T-helper 1 cell (primary cell): ENCODE measurements at places on chromosomes 16 and 17.

DNA sequence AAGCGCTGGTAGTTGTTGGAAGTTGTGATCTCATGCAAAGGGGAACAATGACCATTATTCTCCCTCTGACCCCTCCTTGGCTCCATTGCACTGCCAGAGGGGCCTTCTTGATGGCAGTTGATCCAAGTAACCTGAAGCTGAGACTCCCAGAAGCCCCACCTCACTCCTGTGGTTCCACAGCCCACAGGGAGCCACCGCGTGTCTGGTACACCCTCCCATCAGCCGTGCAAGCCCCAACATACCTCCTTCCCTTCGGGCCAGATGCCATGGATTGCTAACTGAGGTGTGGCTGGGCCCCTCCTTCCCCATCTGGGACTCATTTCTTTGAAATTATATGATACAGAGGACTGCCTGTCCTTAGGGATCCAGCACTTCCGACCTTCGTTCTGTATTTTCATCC lies 17.8 kb downstream of the SAP30BP start:
- DNase-seq = no peak

DNA sequence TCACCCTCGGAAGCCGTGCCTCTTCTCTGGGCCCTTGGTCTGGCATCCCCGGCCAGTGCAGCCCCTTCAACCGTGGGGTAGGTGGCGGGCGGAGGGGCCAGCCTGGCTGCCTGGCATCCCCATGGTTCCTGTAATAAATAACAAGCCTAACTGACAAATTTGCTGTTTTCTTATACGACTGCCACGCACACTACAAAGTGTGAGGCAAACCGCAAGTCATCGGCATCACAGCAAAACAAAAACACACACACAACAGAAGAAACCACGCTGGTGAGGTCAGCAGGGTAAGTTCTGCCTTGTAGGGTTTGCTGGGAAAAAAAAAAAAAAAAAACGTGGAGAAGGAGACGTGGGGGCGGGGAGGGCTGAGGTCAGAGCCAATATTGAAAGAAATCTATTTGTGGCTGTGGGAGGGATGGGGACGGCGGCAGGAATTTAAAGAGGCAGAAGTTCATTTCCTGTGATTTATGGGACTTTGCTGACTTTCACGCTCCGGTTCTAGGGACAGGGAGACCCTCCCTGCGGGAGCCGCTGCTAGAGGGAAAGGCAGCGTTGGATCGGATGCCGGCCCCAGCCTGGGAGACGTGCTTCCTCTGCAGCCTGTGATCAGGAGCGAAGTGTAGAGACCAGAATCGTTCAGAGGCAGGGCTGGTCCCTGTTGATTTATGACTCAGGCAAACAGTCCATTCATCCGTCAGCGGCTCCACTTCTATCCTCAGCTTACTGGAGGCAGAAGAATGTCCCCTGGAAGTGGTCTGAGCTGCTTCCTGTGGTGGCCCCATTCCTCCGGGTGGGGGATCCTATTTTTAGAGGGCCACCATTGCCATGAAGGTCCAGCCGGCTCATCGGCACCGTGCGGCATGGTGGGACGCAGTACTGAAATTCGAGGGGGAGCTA lies 162.8 kb downstream of the FOXL1 start:
- no peak for DNase-seq

DNA sequence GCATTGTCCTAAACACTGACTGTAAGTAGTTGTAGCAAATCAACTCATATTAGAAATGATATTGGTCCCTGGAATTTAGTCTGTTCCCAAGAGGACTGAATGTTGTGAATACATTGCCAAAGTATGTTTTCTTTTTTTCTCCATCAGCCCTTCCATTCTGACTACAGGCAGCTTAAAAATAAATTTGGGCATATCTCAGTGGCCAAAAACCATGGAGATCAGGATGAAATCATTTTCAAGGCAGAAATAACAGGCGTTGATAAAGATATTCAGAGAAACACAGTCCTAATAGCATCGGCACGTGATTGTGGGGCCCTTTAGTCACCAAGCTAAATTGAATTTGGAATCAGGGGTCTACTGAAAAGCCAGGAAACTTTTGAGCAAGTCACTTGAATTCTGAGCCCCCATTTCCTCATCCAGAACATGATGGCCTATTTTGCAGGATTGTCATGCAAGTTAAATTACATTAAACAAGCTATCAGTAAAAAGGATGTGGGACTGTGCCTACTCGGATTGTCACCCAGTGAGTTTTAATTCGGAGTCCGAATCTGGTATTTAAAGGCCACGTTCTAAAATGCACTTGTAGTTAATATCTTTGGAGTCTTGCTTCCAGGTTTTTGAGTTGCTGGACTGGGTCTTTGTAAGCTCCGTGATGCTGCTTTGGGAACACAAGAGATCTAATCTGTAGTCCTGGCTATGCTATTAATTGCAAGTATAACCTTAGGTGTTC lies 17.1 kb downstream of the HLF start:
- DNase-seq = no peak

DNA sequence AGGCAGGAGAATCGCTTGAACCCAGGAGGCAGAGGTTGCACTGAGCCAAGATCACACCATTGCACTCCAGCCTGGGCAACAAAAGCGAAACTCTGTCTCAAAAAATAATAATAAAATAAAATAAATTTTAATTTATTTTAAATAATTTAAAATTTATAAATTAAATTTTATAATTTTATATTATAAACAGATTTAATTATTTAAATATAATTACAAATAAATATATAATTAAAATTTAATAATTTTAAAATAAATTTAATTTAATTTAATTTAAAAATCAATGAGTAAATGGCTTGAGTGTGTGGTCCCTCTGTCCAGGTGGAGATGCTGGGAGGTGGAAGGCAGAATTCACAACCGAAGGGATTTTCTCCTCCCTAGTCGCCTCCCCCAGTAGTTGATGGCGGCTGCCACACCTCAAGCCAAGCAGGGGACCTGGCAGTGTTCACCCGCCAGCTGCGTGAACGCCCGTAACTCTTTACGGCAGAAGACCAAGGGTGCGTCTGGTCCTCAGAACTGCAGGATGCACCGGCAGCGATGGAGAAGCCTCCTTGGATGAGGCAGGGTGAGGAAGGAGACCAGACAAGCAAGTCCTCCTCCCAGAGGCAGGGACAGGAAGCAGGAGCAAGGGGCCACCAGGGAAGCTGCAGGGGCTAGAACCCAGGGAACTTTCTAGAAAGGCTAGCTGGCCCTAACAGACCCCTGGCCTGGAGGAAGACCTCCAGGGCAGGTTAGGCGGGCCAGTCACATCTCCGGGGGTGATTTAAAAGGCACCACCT lies 22.9 kb upstream of the KRT17 start:
- no peak for DNase-seq

GRCh38 chr17:48553190-48553547 lies 8.3 kb upstream of the HOXB2 start:
- no peak for DNase-seq

GRCh38 chr17:68870976-68871375 lies 84.2 kb downstream of the ABCA8 start:
- DNase-seq = no peak

GRCh38 chr17:55351226-55351625 lies 70.4 kb downstream of the MMD start:
- no peak for DNase-seq

GRCh38 chr17:49260011-49260816 lies 29.6 kb upstream of the PHOSPHO1 start:
- peak; percentile 26 for DNase-seq

DNA sequence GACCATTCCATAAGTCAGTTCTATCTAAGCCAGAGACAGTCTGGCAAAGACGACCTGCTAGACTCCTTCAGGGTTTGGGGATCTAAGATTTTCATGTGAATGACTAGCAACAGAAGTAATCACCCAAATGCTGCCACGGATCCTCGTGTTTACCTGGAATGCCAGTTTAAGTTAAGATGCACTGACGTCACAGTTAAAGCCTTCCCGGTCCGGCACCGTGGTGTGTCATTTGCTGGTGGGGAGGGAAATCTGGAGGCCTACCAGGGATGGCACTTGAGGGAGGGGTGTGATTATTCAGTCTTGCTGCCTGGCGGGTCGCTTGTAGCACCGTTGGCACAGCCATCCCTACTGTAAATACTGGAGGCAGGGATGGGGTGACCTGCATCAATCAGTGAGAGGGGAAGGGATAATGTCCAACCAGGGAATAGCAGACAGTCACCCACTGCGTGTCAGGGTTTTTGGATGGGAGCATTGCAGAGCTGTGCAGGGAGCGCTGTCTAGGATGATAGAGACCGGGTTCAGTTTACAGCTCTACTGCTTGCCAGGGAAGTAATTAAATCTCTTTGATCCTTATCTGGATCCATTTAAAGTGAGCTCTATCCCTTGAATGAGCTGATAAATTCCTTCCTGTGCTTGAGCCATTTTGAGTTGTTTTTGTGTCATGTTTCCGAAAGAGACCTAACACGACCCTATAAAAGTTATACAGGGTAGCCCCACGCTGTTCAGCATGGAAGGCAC lies 764.7 kb upstream of the EEF2KMT start:
- no peak for DNase-seq

DNA sequence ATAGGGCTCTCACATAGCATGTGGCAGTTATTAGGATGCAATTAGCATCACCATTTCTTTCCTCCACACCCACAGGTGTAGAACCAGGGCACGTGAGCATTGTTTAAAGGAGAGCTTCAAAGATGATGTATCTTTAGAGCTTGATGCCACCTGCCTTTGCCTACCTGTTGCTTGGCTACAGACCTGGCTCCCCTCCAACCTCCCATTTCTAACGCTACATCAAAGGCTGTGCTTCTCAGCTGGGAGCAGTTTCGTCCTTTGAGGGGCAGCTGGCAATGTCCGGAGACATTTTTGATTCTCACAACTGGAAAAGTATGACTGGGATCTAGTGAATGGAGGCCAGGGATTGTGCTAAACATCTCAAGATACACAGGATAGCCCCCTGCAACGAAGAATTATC lies 78.5 kb upstream of the CLEC3A start:
- no peak for DNase-seq

- DNase-seq = peak; percentile 80
These were observed 617 bp downstream of the PAFAH1B1 start for GRCh38 chr17:2593821-2594721.

- no peak for DNase-seq
These were observed 3.5 kb downstream of the SEC14L1 start for GRCh38 chr17:77144227-77144626.

DNA sequence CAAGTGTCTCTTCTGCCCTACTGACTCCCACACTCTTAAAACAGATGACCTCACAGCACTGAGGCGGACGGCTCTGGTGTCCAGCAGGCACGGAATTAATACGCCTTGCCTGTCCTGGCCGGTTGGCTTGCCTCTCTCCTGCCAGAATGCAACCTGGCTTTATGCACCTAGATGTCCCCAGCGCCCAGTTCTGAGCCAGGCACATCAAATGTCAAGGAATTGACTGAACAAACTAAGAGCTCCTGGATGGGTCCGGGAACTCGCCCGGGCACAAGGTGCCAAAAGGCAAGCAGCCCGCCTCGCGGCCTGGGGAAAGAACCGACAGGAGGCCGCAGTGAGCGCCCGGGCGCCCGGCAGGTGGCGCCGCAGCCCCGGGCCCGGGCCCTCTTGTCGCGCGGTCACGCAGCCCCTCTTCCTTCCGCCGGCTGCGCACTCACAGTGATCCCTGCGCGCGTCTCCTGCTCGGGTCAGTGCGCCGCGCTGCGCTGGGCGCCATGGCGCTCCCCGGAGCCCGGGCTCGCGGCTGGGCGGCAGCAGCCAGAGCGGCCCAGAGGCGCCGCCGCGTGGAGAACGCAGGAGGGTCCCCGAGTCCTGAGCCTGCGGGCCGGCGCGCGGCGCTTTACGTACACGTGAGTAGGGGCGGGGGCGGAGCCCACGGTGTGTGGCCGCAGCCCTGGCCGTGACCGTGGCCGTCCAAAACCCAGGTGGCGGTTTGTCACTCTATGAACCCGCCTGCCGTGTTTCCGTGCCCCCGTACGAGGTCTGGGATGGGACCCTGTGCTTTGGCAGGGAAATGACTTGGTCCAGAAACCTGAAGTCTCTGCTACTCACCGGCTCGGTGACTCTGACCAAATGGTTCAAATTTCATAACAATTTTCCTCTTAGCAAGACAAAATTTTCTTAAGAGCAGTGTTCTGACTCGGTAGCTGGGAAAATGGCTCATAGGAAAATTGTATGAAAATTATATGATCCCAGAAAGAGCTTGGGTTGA lies at the start of gene RSAD1:
RSAD1 (plus strand) TSS at position 470 of the 991 bp plus-strand sequence; CDS start at position 495, 25 bp downstream.
- peak; percentile 75 for DNase-seq

GRCh38 chr17:48915459-48916282 lies 7.5 kb downstream of the UBE2Z start:
- peak; percentile 87 for DNase-seq

DNA sequence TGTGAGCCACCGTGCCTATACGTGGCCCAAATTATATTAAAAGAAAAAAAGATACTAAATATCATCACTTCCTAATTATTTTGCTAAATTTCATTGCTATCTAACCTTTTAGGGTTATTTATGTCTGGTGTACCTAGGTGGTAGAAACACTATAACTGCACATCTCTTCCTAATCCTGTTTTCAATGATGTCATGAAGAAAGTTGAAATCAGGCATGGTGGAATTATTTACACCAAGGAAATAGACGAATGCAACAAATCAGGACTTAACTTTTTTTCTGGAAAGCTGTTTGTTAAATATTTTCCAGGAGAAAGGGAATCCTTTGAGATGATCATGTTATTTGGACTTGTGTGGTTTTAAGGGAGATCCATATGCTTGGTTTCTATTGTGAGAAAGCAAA lies 39.2 kb upstream of the SKAP1 start:
- DNase-seq = no peak

DNA sequence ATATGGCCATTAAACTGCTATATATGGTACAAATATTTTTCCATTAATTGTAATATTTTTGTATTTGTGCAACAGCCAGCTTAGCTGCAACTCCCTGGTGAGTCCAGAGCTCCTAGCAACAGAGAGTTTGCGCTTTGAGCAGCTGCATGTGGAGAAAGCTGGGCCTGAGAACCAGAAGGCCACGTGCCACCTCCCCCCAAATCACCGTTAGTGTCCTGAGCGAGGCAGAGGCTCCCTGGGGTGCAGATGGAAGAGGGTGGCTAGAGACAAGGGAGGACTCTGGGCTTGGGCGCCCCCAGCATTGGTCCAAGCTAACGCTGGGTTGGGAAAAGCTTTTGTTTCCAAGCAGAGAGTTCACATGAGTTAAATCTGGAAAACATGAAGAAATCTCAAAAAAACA lies 41.6 kb downstream of the HSBP1 start:
- DNase-seq = no peak

- peak; percentile 79 for DNase-seq
These were observed 4.1 kb upstream of the CDH15 start for GRCh38 chr16:89167425-89167941.

GRCh38 chr16:24717411-24717810 lies 12.0 kb upstream of the TNRC6A start:
- DNase-seq = no peak

GRCh38 chr16:4686497-4687210 lies 6.7 kb upstream of the NUDT16L1 start:
- no peak for DNase-seq

DNA sequence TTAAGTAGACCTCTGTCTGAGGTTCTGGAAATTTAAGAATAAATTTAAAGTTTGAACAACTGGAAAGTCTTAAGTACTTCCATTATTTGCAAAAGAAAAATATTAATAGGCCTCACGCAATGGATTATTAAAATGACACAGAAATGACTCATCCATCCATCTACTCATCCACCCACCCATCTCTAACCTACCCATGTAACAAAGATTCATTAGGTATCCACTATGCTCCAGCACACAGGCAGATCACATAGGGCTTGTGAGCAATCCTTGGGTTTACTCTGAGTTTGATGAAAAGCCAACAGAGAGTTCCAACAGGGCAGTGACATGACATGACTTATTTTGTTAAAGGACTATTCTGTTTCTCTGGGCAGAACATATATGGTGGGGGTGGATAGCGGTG lies 93.3 kb downstream of the HELZ start:
- DNase-seq = no peak

GRCh38 chr17:67821871-67822367 lies 3.4 kb upstream of the BPTF start:
- no peak for DNase-seq

- no peak for DNase-seq
These were observed 21.4 kb upstream of the APRT start for GRCh38 chr16:88833086-88833485.
